Kasumi-1 (cell line): ENCODE measurements at places on chromosomes 13 and 19.

DNA sequence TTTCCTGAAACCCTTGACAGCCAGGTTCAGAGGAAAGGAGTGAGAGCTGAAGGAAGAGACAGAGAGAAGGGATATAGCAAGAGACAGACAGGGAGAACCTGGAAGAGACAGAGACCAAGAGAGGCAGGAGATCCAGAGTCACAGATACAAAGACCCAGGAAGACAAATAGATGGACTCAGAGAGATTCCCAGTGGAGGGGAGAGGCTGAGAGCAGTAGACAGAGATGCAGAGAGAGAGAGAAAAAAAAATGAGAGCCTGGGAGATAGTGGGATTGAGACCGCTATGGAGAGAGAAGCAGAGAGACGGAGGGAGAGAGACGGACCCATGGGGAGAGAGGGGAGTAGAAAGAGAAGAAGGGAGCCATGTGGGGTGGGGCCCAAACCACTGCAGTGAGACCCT is 763 bp downstream of the FXYD7 start:
- DNase-seq, result no peak

- no peak for DNase-seq
These were observed 2.4 kb upstream of the NKPD1 start for GRCh38 chr19:45163156-45163555.

GRCh38 chr19:403221-404027 is 5.5 kb downstream of the C2CD4C start:
- no peak for DNase-seq

GRCh38 chr13:100063333-100063732 is 25.6 kb upstream of the PCCA start:
- DNase-seq, result no peak

- no peak for DNase-seq
These were observed 561 bp upstream of the GJA3 start for GRCh38 chr13:20161275-20161950.

GRCh38 chr13:77338329-77338728 is 11.4 kb upstream of the MYCBP2 start:
- no peak for DNase-seq

GRCh38 chr13:48449656-48450055 is 36.7 kb upstream of the LPAR6 start:
- no peak for DNase-seq

GRCh38 chr19:11722414-11722813 is 16.3 kb downstream of the ZNF823 start:
- no peak for DNase-seq

GRCh38 chr19:2084993-2085720 is 11.0 kb downstream of the MOB3A start:
- peak; percentile 99 for DNase-seq

DNA sequence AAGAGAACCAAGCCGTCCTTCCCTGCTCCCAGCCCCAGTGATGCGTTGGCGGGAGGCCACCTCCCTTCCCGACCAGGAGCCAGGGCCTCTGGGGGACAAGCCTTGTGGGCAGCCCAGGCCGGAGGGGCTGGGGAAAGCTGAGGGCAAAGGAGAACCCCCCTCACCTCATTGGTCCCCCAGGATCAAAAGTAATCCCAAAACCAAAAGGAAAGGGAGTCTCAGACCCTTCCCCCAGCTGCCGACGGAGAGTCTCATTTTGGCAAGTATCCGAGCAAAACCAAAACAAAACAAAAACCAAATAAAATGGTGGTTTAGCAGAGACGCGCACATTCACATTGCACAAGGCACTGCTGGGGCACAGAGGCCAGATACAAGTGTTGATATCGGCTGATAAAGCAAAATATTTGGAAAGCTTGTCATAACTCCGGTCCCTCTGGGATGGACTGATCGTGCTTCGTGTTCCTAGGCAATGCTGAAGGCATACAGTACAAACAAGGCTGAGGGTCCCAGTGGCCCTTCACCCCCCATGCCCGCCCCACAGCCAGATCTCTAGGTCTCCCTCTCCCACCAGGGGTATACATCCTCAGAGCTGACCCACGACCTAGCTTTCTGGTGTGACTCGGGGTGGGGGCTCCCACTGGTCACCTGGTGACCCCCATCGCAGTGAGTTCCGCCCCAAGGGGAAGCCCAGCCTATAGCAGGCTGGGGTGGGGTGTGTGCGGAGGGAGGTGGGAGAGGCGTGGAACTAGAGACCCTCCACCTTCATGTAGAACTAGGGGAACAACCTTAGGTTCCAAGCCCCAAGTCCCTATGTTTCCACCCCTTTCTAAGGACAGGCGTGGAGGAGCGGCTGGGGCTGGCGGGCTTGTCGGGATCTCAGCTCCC is 2.1 kb downstream of the CEBPA start:
- DNase-seq, result no peak

DNA sequence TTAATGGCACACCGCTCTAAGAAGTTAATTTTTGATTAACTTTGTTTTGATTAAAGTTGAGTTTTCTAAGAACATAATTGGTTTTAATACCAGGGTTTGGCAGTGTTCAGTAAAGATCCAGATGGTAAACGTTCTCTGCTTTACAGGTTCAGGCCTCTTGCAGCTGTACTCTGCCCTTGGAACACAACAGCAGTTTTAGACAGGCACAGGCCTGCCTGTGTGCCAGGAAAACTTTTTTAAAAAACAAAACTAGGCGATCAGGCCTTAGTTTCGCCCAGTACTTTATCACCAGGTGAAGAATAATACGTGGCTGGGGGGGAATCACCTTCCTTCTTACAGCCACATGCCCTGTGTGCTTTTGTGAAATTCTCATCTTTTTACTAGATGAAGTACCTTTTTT is 38.0 kb upstream of the TEX29 start:
- DNase-seq, result no peak

GRCh38 chr19:2551172-2551863 is 75.4 kb downstream of the GADD45B start:
- DNase-seq, result no peak

GRCh38 chr19:45492627-45493470 is 4.0 kb downstream of the RTN2 start:
- peak; percentile 35 for DNase-seq

DNA sequence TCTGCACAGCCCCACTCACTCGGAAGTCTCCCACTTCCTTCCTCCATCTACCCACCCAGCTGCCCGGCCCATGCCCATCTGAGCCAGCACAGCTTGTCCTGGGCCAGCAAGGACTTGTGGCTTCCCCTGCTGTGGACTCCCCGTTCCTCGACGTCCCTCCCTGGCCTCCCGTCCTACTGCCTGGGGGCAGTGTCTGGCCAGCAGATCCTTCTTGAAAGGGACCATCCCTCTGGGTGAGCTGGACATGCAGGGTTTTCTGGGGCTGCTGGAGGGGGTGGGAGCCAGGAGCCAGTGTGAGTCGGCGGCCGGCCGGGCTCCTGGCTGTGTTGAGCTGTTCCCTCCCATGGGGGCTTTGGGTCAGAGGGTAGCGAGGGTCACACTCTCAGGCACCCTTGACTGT is 26.7 kb downstream of the CRTC1 start:
- no peak for DNase-seq

- DNase-seq, result peak; percentile 44
These were observed 571 bp upstream of the DHRS12 start for GRCh38 chr13:51804295-51805172.

GRCh38 chr19:49890349-49891311 is 6.1 kb downstream of the IL4I1 start:
- DNase-seq, result no peak

DNA sequence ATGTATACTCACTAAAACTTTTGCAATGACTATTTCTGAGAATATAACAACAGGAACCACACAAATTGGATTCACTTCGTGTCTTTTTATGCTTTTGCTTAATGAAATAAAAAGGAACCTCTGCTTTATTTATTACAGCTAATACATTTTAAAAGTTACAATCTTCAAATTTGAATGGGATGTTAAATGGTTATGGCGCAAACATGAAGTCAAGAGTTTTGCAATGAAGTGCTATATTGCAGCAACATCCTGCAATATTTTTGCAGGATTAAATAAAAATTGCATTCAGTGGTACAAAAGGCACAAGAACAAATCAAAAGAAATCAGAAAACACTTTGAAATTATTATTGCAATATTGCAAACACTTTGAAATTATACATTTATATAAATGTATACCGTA is 1519.0 kb upstream of the MIR17HG start:
- no peak for DNase-seq

GRCh38 chr19:6362351-6362801 is 1.0 kb downstream of the CLPP start:
- DNase-seq, result no peak

DNA sequence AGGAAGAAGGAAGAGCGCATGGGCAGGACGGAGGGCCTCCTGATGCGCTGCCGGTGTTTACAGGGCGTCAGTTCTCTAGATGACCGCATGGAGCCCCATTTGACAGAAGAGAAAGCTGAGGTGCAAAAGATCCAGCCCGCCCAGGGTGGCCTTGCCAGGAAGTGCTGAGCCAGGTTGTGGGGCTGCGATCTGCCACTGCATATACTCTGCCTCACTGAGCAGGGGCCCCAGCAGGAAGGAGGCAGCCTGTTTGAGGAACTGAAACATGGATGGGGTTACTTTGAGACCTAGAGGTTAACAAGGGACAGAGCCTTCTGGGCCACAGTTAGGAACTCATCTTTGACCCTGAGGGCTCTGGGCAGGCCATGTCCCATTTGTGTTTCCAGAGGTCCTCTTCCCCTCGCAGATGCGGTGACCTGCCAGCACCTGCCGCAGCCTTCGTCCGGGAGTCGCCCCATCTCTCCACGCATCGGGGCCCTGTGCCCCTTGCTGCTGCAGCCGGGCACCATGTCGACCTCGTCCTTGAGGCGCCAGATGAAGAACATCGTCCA is 3.2 kb downstream of the EPN1 start:
- DNase-seq, result peak; percentile 50

DNA sequence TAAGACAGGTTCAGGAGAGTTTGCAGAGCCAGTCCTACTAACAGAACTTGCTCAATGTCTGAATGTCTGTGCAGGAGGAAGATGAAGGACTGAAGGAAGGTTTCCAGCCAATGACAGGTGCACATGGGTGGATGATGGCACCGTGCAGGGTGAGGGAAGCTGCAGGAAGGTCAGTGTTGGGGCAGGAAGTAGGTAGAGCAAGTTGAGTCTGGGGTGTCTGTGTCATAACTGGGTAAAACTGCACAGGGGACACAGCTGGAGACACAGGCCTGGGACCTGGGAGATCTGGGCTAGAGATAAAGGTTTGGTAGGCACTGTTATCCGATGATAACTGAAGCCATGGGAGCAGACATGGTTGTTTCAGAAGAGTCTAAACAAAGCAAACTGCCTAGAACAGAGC is 116.9 kb downstream of the USP12 start:
- no peak for DNase-seq

- DNase-seq, result no peak
These were observed 18.6 kb upstream of the COG3 start for GRCh38 chr13:45446181-45446580.

DNA sequence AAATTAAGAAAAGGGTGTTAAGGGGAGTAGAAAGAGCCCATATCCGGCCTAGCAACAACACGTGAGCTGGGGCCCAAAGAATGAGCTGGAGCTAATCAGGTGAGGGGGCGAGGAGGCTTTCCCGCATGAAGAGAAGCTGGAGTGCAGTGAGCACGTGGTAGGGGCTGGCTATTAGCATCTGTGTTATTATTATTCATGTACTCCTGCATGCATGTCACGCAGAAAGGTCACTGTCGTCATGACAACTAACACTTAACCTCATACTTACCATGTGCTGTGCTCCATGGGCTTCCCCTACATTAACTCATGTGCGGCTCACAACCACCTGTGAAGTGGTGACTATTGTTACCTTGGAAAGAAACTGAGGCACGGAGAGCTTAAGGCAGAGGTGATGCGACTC is 227.6 kb upstream of the UBL3 start:
- no peak for DNase-seq

DNA sequence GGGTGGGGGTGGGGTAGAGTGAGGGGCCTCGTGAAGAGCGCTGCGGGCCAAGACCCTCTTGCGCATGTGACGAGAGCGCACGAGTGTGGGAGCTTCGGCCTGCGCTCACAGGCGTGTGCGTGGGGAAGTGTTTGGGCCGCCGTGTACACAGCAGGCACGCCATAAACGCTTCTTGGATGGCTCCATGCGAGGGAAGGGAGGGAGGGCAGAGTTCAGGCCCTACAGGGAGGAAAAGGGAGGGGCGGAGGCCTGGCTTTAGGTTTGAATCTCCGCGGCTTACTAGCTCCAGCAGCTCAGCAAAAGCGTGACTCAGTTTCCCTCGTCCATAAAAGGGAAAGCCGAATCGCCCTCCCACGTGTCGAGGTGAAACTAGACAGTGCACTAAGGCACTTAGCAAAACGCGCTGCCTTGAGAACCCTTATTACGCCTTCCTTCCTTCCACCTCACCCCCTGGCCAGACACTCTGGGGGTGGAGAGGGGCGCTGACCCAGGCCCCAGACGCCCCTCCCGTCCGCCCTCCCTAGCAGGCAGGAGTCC is 12.5 kb downstream of the GADD45B start:
- DNase-seq, result no peak

GRCh38 chr13:113202912-113203311 is 5.6 kb downstream of the PCID2 start:
- DNase-seq, result no peak

DNA sequence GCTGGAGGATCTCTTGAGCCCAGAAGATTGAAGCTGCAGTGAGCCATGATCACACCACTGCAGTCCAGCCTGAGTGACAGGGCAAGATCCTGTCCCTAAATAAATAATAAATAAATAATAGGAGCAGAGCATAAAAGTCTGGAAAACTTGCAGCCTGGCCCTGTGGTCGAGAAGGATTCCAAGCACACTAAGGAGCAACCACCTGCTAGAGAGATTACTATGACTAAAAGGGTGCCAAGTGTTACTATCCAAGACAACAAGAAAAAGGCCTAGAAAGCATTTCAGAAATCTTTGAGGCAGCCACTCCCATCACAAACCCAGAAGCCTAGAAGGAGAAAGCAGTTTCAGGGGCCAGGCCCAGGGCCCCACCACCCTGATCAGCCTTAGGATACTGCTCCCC is 46.1 kb downstream of the LHFPL6 start:
- no peak for DNase-seq

DNA sequence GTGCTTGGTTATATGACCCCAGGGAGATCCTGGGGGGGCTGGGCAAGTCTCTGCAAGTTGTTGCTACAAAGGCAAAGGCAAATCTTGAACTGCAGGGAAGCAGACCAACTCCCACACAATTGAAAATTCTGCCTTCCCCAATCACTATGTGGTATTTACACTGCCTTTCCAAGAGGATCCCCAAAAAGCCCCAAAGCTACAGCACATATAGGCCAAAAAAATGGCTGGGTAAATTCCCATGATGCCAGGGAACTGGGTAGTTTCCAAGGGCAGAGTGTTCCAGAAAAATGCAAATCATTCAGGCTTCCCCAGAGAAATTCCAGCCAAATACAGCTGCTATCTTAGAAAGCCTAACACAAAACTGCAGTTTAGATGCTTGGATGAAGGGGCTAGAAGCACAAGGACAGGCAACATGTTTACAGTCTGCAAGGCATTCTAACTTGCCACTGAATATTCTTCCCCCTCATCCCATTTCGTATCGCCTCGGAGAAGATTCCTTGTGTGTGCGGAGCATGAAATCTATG is 6.2 kb downstream of the FOXO1 start:
- no peak for DNase-seq

DNA sequence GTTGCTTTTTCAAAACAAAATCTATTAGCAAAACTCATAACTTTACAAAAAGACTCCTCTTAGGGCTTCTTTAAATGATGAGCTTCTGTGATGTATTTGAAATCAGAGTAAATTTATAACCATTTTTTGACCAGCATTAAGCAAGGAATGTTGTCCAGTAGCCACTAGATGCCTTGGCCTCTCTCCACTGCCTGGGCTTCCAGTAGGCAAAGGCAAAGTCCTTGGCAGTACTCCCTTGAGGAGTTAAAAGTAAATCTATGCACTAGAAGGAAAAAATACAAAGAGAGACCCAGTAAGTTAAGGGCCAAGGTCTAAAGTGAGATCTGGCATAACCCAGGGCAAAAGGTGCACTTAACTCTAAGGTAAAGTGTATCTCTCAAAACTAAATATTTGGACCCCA is 9.5 kb downstream of the SERPINE3 start:
- no peak for DNase-seq
